ENCODE measurements at places on chromosomes 6 and 20.

- DNase-seq = peak; percentile 6
Measured at GRCh38 chr6:82095091-82095490, 152.5 kb downstream of the IBTK start.

DNA sequence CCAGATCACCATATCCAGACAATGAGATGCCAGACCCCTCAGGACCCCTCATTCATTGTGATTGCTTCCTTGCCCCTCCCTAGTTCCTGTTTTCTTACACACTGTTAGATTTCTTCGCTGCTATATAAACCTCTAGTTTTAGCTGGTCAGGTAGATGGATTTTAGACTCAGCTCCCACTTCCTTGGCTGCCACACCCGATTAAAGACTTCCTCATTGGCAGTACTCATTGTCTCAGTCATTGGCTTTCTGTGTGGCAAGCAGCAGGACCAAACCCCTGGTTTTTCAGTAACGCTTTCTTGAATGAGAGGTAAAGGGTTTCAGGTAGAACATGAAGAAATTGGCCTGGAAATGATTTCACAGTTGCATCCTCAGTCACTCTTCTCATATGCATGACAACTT is 47.9 kb downstream of the QRSL1 start:
- no peak for DNase-seq

GRCh38 chr6:104595311-104595820 is 264.4 kb downstream of the HACE1 start:
- DNase-seq = no peak

DNA sequence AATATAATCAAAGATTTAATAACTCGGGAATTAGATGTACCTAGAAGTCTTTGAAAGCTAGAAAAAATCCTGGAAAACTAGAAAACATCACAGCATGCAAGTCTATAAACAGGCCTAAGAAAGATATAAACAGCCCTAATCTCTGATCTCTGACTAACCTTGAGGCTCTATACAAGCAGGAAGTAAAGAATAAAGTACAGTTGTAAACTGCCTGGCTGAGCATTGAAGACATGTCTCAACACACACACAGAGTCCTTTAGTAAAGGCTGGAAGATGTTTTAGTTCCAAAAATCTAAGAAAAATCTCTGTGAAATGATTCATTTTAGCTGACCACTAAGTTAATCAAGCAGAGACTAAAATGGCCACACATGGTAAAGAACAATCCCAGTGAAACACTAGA is 774.5 kb downstream of the EYS start:
- DNase-seq = no peak

DNA sequence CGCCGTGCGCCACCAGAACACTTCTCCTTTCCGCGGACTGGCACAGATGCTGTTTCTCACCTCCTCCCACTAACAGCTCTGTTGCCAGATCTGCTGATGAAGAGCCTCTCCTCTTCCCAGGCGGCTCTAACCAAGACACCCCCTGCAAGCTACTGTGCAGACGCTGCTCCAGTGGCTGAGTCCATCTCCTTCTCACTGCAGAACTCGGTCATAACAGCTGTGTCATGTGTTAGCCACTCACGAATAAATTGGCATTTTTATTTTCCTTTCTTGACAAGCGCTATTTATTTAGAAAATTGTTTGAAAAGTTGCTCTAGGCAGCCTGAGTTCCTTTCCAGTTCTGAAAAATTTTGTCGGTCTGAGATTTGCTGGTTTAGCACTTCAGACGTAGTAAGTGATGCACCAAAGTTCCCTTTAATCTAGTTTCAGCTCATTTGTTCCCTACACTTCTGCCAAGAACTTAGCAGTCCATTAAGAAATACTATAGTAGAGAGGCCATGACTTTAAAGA is 12.8 kb upstream of the PLEKHG1 start:
- DNase-seq = no peak

DNA sequence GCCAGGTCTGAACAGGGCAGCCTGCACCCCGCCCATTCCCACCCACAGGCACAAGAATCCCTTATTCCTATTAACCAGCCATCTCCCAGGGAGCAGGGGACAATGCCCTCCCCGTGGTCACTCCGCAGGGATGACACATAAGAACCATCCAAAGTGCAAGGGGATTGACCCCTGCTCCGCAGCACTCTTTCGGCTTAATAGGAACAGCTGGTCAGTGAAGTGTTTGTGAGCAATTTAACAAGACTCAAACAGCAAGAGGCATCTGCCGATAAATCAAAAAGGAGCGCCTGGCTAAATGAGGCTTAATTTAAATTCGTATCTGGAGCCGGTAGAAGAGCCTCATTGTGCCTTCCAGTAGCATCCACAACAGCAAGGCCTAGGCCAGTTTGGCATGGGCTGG is 389.4 kb downstream of the RNGTT start:
- DNase-seq = no peak

DNA sequence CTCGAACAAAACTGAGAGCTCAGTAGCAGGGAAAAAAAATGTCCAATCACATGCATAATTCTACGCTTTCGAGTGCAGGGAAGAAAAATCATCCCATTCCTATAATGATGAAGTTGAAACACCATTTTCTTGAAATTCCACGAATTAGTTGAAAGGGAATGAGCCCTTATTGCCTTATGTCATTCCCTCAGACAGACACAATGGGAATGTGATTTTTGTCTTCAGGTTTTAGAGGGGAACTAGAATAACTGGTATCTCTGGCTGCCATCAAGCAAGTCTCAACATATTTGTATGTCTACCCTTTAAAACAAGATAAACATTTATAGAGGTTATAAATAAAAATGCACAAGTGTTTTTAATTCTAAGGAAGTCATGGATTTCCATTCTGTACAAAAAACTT is 87.9 kb downstream of the KIF13A start:
- DNase-seq = no peak

DNA sequence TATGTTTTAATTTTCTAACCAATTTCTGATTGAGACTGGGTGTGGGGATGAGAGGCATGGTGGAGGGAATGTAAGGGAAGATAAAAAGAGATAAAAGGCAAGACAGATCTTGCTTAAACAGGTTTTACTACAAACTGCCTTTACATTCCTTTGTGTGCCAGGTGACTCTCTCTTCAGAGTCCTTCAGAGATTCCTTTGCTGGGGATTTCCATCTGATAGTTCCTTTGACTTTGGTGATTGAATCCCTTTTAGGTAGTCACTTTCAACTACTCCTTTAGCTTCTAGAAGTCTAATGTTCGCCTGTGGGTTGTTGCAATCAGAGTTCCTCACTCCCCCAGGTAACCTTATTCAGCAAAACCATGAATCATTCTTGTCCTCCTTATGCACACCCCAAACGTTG is 283.3 kb upstream of the MANEA start:
- DNase-seq = no peak

DNA sequence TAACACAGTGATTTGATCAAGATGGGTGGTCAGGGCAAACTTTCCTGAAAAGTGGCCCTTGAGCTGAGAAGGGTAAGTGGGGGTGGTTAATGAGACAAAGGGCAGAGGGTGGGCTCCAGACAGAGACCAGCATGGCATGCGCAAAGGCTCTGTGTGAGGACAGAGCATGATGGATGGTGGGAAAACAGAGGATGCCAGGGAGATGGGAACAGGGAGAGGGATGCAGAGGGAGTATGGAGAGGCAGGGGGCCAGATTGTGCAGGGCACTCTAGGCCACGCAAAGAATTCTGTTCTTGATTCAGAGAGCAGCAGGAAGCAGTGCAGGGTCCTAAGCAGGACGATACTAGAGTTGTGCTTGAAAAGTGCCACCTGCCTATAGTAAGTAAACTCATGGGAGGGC is 394.4 kb downstream of the BTBD9 start:
- DNase-seq = no peak

DNA sequence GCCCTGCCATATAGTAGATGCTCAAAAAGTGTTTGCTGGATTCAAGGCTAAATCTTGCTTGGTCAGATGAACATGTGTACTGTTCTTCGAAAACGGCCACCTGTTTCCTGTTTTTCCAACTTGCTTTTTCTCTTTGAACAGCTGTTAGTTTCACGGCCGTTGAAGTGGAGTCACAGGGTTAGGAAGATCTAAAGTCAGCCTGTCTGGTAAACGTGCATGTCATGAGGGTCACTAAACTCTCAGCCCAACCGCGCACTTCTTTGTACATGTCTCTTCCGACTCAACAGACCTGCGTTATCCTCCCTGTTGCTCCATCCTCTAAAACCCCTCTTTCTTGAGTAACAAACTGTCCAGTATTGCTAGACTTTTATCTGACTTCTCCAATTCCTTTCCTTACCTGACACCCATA is 93.2 kb upstream of the MAN1A1 start:
- no peak for DNase-seq

DNA sequence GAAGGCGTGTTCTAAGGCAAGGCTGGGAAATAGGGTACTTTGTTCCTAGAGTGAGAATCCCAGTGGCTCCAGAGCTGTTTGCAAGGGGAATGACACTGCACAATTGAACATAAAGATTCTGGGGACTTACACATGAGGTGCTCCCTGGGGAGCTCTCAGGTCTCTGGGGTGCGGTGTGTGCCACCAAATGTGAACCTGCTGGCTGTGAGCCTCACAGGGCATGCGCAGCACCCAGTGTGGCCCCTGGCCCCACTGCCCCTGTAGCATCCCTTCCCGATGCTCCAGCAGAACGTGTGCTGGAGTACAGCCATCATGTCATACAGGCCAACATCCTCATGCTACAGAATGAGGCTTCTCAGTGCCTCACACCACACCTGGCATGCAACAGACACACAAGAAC is 68.2 kb downstream of the TOX2 start:
- no peak for DNase-seq
